Large intestine (tissue), 12 donors: ENCODE measurements at places on chromosomes 11 and 22. TPM values are rescaled to one million over a fixed set of nuclear protein-coding genes. Genes with fewer than 3 reads are reported as not detected.

The OLFML1 gene
- polyA plus RNA-seq = 15.4 TPM

The B3GAT3 gene
- 40.0 TPM for polyA plus RNA-seq

The TMEM179B gene
- 69.5 TPM for polyA plus RNA-seq

The KRTAP5-11 gene
- polyA plus RNA-seq = 0.19 TPM

The AMPD3 gene
- polyA plus RNA-seq = 5.0 TPM

The OR5AN1 gene
- not detected for polyA plus RNA-seq

The MYBPC3 gene
- polyA plus RNA-seq = 0.01 TPM

The OR10A2 gene
- 0.04 TPM for polyA plus RNA-seq

The RAPSN gene
- polyA plus RNA-seq = 0.64 TPM

The CASP4 gene
- polyA plus RNA-seq = 89.7 TPM

The RAB36 gene
- 2.2 TPM for polyA plus RNA-seq

The OR10W1 gene
- not detected for polyA plus RNA-seq

The CLMP gene
- polyA plus RNA-seq = 17.5 TPM

The OR5B2 gene
- 0.01 TPM for polyA plus RNA-seq

The PRODH gene
- 197 TPM for polyA plus RNA-seq

The ANKK1 gene
- 0.27 TPM for polyA plus RNA-seq

The CD6 gene
- 1.3 TPM for polyA plus RNA-seq

The NCF4 gene
- 9.2 TPM for polyA plus RNA-seq

The INSC gene
- 7.2 TPM for polyA plus RNA-seq

The OMP gene
- 1.1 TPM for polyA plus RNA-seq

The DDX17 gene
- polyA plus RNA-seq = 521 TPM

The TRIM48 gene
- polyA plus RNA-seq = not detected

The LRRC74B gene
- polyA plus RNA-seq = 0.22 TPM

The MOGAT2 gene
- polyA plus RNA-seq = 222 TPM

The MS4A6A gene
- polyA plus RNA-seq = 53.8 TPM

The MRGPRX3 gene
- polyA plus RNA-seq = not detected

The POU2AF3 gene
- 17.2 TPM for polyA plus RNA-seq

The CCDC34 gene
- 29.4 TPM for polyA plus RNA-seq

The SLCO2B1 gene
- 81.4 TPM for polyA plus RNA-seq

The TENM4 gene
- 2.1 TPM for polyA plus RNA-seq

The MPEG1 gene
- 40.7 TPM for polyA plus RNA-seq

The LGALS1 gene
- 644 TPM for polyA plus RNA-seq

The KRTAP5-1 gene
- 3.0 TPM for polyA plus RNA-seq

The APLNR gene
- polyA plus RNA-seq = 22.8 TPM

The CRYBA4 gene
- 0.06 TPM for polyA plus RNA-seq

The SHANK3 gene
- 16.7 TPM for polyA plus RNA-seq

The HEPACAM gene
- polyA plus RNA-seq = 0.04 TPM

The TEX12 gene
- 0.27 TPM for polyA plus RNA-seq

The TMPRSS4 gene
- 62.6 TPM for polyA plus RNA-seq

The SOX6 gene
- polyA plus RNA-seq = 44.1 TPM

The CNGA4 gene
- polyA plus RNA-seq = 0.16 TPM

The FGF19 gene
- 0.04 TPM for polyA plus RNA-seq
